ENCODE measurements at places on chromosomes 4 and X.

- no peak for DNase-seq
These were observed 71.4 kb downstream of the RTL5 start for GRCh38 chrX:72060196-72060920.

DNA sequence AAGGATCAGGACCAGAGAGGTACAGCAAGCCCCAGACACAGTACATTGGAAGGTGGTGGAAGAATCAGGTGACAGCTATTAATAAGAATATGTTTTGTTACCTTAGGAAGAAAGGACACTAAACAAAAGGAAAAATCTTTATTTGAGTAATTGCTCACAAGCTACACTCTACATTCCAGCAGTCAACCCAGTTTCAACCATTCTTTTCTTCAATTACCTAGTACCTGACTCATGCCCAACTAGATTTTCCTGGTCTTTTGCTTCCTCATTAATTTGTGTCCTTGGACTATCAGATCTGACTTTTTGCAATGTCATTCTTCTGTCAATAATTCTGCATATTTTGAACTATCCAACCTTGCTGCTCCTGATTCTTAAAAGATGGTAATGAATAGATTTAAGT, 22.5 kb upstream of the GLRA2 start:
- DNase-seq: no peak

GRCh38 chr4:36222702-36223101, 21.6 kb downstream of the ARAP2 start:
- DNase-seq: no peak

DNA sequence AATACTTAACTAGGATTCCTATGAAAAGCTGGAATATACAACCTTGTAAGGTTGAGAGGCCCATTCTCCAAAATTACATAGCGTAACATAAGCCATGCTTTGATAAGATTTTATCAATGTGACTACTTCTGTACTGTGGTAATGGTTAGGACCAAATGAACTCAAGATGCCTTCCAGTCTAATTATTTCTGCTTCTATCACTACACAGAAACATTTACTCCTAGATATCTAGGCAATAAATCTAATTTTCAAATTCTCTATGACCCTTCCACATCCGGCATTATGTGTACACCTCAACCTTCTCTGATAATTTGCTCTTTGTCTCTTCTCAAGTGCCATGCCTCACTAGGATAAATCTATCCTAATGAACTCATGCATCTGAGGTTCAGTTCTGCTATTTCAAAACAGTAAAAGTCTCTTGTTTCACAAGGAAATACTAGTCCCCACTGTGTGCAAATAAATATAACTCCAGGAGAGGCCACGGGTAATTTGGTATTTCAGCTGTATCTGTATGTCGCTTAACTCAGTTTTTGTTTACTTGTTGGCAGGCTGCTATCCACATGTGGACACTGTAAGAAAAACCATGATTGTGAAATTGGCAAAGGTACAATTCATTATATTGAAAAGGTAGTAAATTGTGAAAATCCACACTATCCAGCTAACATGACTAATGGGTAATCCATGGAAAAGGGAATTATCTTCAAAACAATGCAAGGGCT, 93.3 kb downstream of the PRDM5 start:
- DNase-seq: no peak

GRCh38 chrX:15714529-15714928, 23.5 kb upstream of the CA5B start:
- DNase-seq: no peak

GRCh38 chrX:150270622-150271021, 92.5 kb upstream of the MAMLD1 start:
- no peak for DNase-seq

GRCh38 chr4:163391756-163392155, 48.1 kb downstream of the NPY5R start:
- no peak for DNase-seq

DNA sequence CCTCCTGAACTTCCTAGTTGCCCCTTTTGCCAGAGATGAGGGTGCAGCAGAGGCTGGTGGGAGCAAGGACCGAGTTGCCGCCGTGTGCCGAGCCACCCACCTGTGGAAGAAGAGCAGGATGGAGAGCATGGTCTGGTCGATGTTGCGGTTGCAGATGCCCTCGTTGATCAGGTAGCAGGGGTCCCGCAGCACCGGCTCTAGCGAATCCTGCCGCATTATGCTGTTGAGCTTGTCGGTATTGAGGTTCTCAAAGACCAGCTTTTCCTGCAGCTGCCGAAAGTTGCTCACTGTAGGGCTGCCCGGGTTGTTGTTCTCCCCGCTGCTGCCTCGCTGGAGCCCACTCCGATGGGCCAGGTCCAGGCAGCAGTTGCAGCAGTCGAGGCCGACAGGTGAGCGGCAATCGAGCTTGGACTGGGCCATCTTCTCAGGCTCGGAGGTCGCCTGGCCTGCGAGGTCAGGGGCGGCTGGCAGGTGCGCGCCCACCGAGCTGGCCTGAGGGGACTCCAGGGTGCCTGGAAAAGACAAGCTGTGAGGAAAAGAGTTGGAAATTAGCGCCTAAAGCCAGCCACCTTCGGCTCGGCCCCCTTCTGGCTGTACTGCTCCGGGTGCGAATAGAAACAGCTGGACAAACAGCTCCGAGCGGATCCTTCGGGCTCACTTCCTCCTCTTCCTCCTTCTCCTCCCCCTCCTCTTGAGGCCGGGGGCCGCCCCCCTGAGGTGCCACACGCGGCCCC, 420 bp downstream of the TSC22D3 start:
- DNase-seq: no peak

DNA sequence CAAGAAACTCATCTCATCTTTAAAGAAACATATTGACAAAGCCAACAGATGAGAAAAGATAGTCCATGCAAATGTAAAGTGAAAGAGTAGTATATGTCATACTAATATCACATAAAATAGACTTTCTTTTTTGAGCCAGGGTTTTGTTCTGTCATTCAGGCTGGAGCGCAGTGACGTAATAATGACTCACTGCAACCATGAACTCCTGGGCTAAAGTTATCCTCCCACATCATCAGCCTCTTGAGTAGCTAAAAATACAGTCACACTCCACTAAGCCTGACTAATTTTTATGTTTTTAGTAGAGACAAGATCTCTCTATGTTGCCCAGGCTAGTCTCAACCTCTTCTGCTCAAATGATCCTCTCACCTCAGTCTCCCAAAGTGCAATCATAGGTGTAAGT, 51.8 kb upstream of the TRAM1L1 start:
- peak; percentile 39 for DNase-seq

- no peak for DNase-seq
These were observed 48.1 kb upstream of the BCOR start for GRCh38 chrX:40145923-40146261.

DNA sequence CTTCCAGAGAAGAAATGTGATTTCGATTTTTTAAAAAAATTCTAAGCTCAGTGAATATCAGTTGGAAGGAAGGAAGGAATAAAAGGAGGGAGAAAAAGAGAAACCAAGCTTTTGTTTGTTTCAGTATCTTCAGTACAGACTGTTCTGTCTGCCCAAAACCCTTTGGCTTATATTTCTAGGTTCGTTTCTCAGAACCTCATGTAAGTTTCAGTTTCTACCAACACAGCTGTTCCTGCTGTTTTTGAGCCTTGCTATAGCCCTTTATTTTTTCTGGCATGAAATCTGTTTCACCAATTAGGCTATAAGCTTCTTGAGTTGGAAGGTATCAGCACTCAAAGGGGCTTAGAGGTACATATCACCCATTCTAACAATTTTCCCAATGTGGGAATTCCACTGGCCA, 157.9 kb downstream of the GBA3 start:
- DNase-seq: no peak

DNA sequence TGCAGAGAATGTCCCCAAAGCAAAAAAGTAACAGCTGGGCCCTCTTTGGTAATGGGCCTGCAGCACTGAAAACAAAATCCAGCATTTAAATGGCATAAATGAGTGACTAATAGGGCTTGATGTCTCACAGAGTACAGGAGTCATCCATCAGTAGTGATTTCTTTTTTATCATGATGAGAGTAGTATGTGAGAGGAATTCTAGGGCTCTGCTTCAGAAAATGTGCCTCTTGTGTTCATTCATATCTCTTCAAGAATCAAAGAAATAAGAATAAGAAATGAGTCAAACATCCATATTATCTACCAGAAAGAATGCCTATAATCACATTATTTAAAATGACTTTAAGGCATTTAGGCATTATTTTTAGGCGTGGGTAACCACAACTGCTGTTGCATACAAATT, 792.9 kb upstream of the HTR2C start:
- DNase-seq: no peak

Measured in T1000 (cell line).